ENCODE measurements at places on chromosomes 6 and 20. TPM values are rescaled to one million over a fixed set of nuclear protein-coding genes. Genes with fewer than 3 reads are reported as not detected.

CD93 gene
- not detected for total RNA-seq

EPB41L1 gene
- 12.0 TPM for total RNA-seq

DOP1A gene
- 19.9 TPM for total RNA-seq

OPN5 gene
- not detected for total RNA-seq

PPIL6 gene
- 1.8 TPM for total RNA-seq

CNR1 gene
- total RNA-seq = under 0.01 TPM

MTFR2 gene
- total RNA-seq = 0.22 TPM

SAMD3 gene
- 9.6 TPM for total RNA-seq

FAM209B gene
- not detected for total RNA-seq

RIPOR3 gene
- total RNA-seq = 40.7 TPM

AVP gene
- total RNA-seq = not detected

C6orf58 gene
- not detected for total RNA-seq

IL22RA2 gene
- not detected for total RNA-seq

TRIM40 gene
- not detected for total RNA-seq

OR12D3 gene
- total RNA-seq = not detected

SNRPB gene
- 117 TPM for total RNA-seq

GTSF1L gene
- not detected for total RNA-seq

IMPG1 gene
- total RNA-seq = not detected

DLK2 gene
- 0.57 TPM for total RNA-seq

OR2H1 gene
- not detected for total RNA-seq

KHDC1L gene
- total RNA-seq = not detected

PXMP4 gene
- total RNA-seq = 6.0 TPM
